ENCODE measurements at places on chromosomes 2 and 18. TPM values are rescaled to one million over a fixed set of nuclear protein-coding genes. Genes with fewer than 3 reads are reported as not detected.

- no peaks in the 10 kb centered on the region for H3K27me3 ChIP-seq
- DNase-seq = no peak
- no peak overlapping the region for H3K4me3 ChIP-seq
- no peaks in the 10 kb centered on the region for H3K36me3 ChIP-seq
- no peaks in the 10 kb centered on the region for H3K4me1 ChIP-seq
- H3K27ac ChIP-seq = no peak overlapping the region
Observed at GRCh38 chr18:13604786-13605185, 121.6 kb downstream of the FAM210A start.

- no peak overlapping the region for H3K27ac ChIP-seq
- peaks cover 7% of the 10 kb centered on the region for H3K36me3 ChIP-seq
- no peak for DNase-seq
- no peak overlapping the region for H3K4me3 ChIP-seq
- H3K4me1 ChIP-seq = no peaks in the 10 kb centered on the region
- H3K27me3 ChIP-seq = no peaks in the 10 kb centered on the region
Observed at GRCh38 chr2:161369311-161369710, 46.8 kb upstream of the TBR1 start.

Gene B3GNT7
- polyA plus RNA-seq = 43.5 TPM

DNA sequence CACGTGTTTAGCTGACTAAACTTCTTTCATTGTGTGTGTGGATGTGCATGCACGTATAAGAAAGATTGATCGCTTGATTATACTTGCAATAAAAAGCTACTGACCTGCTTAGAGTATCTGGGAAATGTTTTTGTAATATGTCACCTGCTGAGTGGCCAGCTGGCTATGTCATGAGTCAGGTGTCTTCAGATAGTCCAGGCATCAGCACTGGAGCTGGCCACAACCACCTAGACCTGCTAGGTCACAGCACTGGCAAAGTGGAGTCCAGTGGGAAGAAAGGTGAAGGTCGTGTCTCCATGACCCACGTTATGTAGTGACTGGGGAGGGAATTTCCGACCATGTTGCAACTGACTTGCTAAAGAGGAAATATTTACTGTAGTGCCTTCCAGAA lies 147.0 kb downstream of the ESCO1 start:
- H3K4me1 ChIP-seq = no peaks in the 10 kb centered on the region
- no peak overlapping the region for H3K27ac ChIP-seq
- no peaks in the 10 kb centered on the region for H3K36me3 ChIP-seq
- no peaks in the 10 kb centered on the region for H3K27me3 ChIP-seq
- no peak for DNase-seq

Gene SNTG2
- polyA plus RNA-seq = 0.48 TPM

Gene RGPD4
- polyA plus RNA-seq = 0.01 TPM

GRCh38 chr2:25981596-25982272 lies 563 bp downstream of the KIF3C start:
- H3K27ac ChIP-seq = peak overlapping the region; percentile 31
- no peaks in the 10 kb centered on the region for H3K36me3 ChIP-seq
- peaks cover 8% of the 10 kb centered on the region for H3K4me1 ChIP-seq

GRCh38 chr2:96393989-96394761 lies 58.6 kb downstream of the NCAPH start:
- H3K36me3 ChIP-seq = no peaks in the 10 kb centered on the region
- H3K27me3 ChIP-seq = peaks cover 5% of the 10 kb centered on the region
- no peak for DNase-seq
- H3K4me1 ChIP-seq = no peaks in the 10 kb centered on the region

Gene UGT1A4
- polyA plus RNA-seq = 0.04 TPM

DNA sequence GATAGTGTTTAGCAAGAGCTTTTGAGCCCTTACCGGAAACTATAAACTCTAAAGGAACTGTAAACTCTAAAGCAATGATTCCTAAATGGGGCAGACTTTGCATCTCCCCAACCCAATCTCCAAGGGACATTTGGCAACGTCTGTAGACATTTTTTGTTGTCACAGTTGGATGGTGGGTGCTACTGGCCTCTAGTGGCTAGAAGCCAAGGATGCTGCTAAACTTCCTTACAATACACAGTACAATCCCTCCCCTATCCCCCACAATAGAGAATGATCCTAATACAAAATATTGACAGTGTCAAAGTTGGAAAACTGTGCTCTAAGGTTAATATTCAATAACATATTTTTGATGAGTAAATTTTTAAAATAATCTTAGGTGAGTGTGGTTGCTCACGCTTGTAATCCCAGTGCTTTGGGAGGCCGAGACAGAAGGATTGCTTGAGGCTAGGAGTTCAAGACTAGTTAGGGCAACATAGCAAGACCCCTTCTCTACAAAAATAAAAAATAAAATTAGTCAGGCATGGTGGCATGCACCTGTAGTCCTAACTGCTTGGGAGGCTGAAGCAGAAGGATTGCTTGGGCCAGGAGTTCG lies 66.7 kb downstream of the PTPN4 start:
- no peaks in the 10 kb centered on the region for H3K27me3 ChIP-seq
- H3K4me3 ChIP-seq = no peak overlapping the region
- no peak for DNase-seq
- H3K4me1 ChIP-seq = no peaks in the 10 kb centered on the region
- H3K27ac ChIP-seq = no peak overlapping the region

DNA sequence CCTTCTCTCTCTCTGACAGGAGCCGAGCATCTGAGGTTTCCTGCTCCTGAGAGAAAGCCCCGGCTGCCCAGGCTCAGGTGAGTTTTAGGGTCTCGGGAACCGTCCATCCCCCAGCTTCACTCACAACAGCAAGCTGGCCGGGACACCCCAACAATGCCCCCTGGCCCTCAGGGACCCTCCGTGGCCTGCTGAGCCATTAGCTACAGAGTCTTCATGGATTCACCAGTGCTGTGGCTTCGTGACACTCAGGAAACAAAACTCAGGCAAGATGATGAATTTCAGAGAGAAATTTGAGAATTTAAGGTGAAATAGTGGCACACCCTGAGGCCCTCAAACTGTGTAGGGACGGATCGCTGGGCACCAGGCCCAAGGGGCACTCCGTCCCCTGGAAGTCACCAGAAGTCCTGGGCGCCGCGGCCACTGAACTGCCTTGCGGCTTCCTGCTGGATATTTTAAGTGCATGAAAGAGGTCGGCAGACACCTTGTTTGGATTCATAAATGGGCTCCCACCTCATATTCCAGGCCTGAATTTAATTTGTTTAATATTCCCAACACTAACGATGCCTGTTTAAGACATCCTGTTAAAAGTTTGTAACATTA lies 368.3 kb upstream of the SALL3 start:
- H3K27me3 ChIP-seq = no peaks in the 10 kb centered on the region
- H3K4me3 ChIP-seq = no peak overlapping the region
- no peak overlapping the region for H3K27ac ChIP-seq

DNA sequence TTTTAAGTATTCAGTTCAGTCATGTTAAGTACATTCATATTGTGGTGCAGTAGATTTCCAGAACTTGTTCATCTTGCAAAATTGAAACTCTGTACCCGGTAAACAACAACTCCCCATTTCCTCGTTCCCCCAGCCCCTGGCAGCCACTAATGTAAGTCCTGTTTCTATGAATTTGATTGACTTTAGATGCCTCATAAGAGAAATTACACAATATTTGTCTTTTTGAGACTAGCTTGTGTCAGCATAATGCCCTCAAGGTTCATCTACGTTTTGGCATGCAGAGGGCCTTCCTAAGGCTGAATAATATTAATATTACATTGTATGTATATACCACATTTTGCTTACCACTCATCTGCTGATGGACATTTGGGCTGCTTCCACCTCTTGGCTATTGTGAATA lies 30.9 kb downstream of the METTL21A start:
- no peak overlapping the region for H3K27ac ChIP-seq
- no peaks in the 10 kb centered on the region for H3K4me1 ChIP-seq
- no peak overlapping the region for H3K4me3 ChIP-seq

GRCh38 chr2:20494241-20494640 lies 47.4 kb downstream of the RHOB start:
- DNase-seq = no peak
- H3K36me3 ChIP-seq = no peaks in the 10 kb centered on the region
- H3K4me3 ChIP-seq = no peak overlapping the region
- no peak overlapping the region for H3K27ac ChIP-seq
- no peaks in the 10 kb centered on the region for H3K27me3 ChIP-seq
- H3K4me1 ChIP-seq = no peaks in the 10 kb centered on the region

Gene CD207
- 1.9 TPM for polyA plus RNA-seq

DNA sequence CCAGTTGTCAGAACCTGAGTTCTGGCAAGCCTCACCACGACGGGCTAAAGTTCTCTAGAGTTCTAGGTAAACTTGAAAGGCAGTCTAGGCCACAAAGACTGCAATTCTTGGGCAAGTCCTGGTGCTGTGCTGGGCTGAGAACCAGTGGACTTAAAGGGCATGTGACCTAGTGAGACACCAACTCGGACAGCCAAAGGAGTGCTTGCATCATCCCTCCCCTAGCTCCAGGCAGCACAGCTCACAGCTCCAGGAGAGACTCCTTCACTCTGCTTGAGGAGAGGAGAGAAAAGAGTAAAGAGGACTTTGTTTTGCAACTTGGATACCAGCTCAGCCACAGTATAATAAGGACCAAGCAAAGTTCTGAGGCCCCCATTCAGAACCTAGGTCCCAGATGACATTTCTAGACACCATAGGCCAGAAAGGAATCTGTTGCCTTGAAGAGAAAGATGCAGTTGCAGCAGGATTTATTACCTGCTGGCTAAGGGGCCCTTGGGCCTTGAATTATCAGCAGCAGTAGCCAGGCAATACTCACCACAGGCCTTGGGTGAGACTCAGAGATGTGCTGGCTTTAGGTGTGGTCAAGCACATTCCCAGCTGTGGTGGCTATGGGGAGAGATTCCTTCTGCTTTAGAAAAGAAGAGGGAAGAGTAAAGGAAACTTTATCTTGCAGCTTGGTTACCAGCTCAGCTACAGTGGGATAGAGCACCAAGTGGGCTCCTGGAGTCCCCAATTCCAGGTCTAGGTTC lies 51.8 kb downstream of the UPP2 start:
- H3K27me3 ChIP-seq = no peaks in the 10 kb centered on the region
- DNase-seq = no peak
- no peak overlapping the region for H3K4me3 ChIP-seq
- H3K36me3 ChIP-seq = no peaks in the 10 kb centered on the region
- H3K4me1 ChIP-seq = no peaks in the 10 kb centered on the region
- H3K27ac ChIP-seq = no peak overlapping the region

Gene SEPTIN10
- 67.4 TPM for polyA plus RNA-seq

Gene GPAT2
- polyA plus RNA-seq = 1.7 TPM

GRCh38 chr2:24837996-24838513 lies 44.8 kb downstream of the CENPO start:
- H3K27me3 ChIP-seq = no peaks in the 10 kb centered on the region
- no peak overlapping the region for H3K4me3 ChIP-seq
- peaks cover 3% of the 10 kb centered on the region for H3K4me1 ChIP-seq
- DNase-seq = no peak
- H3K27ac ChIP-seq = no peak overlapping the region

- H3K27ac ChIP-seq = no peak overlapping the region
- H3K4me1 ChIP-seq = no peaks in the 10 kb centered on the region
- peaks cover 3% of the 10 kb centered on the region for H3K36me3 ChIP-seq
Observed at GRCh38 chr2:172965433-172966212, 110.0 kb upstream of the MAP3K20 start.

DNA sequence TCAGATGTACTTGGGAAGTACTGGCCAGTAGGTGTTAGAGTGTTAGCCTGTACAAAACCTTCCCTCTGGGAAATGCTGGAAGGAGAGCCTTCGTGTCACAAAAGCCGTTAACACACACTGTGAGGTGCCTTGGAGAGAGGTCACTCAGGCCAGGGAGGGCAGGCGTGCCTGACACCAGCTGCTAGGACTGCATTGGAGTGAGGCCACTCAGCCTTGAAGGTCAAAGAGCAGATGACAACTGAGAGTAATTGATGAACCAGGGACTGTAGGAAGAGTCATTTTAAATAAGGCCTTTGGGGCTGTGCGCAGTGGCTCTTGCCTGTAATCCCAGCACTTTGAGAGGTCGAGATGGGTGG lies 45.4 kb downstream of the ASAP2 start:
- H3K27ac ChIP-seq = no peak overlapping the region
- H3K36me3 ChIP-seq = no peaks in the 10 kb centered on the region
- H3K27me3 ChIP-seq = no peaks in the 10 kb centered on the region
- DNase-seq = no peak

Gene CRYGC
- not detected for polyA plus RNA-seq

DNA sequence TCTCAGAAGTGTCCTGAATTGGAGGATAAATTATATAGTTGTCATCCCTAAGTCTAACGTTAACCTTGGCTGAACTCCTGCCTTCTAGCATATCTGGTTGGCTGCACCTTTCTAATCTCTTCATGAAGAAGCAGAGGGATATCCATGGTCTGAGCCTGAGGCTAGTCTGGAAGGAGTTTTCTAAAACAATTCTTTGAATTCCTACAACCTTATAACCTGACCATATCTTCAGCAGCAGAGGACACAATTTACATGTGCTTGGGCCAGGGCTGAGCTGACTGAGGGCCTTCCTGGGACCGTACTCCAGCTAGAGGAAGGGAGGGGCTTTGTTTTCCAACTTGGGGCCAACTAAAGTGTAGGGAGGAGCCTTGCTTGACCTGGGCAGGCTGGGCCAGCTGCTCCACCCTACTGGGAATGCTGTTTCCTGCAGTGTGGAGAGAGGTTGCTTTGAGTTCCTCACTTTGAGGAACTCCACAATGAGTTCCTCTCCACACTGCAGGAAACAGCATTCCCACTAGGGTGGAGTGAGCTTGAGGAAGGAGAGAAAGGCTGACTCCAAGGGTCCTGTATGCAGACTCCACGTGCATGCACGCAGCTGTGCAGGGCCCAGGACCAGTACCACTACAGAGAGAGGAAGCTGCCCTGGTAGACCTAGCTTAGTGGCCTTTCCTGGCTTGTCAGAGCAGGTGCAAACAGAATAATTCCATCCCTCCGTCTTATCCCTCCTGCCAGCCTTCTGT lies 19.6 kb downstream of the CEP68 start:
- no peak overlapping the region for H3K4me3 ChIP-seq
- peaks cover 73% of the 10 kb centered on the region for H3K36me3 ChIP-seq
- peak overlapping the region; percentile 27 for H3K27ac ChIP-seq
- peaks cover 17% of the 10 kb centered on the region for H3K4me1 ChIP-seq

Gene GYPC
- 26.7 TPM for polyA plus RNA-seq

Gene GPR45
- polyA plus RNA-seq = 0.09 TPM

- no peaks in the 10 kb centered on the region for H3K27me3 ChIP-seq
- no peak overlapping the region for H3K4me3 ChIP-seq
- no peak for DNase-seq
- H3K36me3 ChIP-seq = peaks cover 9% of the 10 kb centered on the region
- H3K4me1 ChIP-seq = peaks cover 5% of the 10 kb centered on the region
Observed at GRCh38 chr2:98588880-98589431, 19.4 kb downstream of the COA5 start.

GRCh38 chr18:36636237-36636817 lies 192.5 kb downstream of the TPGS2 start:
- no peaks in the 10 kb centered on the region for H3K4me1 ChIP-seq
- DNase-seq = no peak
- no peak overlapping the region for H3K27ac ChIP-seq
- peaks cover 3% of the 10 kb centered on the region for H3K27me3 ChIP-seq
- H3K4me3 ChIP-seq = no peak overlapping the region

Gene ADAM23
- polyA plus RNA-seq = 3.3 TPM

Data from large intestine (tissue), 12 donors.